ENCODE measurements at places on chromosomes 6 and 20.
A peak's percentile ranks its signal among the peaks of the same experiment; 100 is the strongest.

DNA sequence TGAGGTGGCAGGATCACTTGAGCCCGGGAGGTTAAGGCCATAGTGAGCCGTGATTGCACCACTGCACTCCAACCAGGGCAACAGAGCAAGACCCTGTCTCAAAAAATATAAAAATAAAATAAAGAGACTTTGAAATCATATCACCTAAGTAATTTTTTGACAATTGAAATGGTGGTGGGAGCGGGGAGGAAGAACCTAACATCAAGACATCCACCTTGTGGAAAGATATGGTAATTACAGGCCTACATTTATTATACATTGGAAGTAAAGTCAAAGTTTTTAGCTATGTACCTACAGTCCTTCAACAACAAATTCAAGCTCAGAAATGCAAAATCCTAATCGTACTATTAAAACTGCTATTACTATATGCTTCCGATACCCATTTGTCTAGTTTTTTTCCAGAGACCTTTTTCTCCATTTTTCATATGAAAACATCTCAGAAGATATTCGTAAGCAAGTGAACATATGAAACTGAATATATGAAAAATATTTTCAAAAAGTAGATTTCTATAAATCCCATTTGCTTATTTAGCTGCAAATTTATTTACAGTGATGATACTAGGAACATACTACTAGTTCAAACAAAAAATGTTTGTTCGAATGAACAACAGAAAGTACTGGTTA, 83.3 kb downstream of the SYCP2 start:
- DNase-seq = no peak

- no peak for DNase-seq
These were observed 81.9 kb downstream of the GINS1 start for GRCh38 chr20:25489221-25489871.

DNA sequence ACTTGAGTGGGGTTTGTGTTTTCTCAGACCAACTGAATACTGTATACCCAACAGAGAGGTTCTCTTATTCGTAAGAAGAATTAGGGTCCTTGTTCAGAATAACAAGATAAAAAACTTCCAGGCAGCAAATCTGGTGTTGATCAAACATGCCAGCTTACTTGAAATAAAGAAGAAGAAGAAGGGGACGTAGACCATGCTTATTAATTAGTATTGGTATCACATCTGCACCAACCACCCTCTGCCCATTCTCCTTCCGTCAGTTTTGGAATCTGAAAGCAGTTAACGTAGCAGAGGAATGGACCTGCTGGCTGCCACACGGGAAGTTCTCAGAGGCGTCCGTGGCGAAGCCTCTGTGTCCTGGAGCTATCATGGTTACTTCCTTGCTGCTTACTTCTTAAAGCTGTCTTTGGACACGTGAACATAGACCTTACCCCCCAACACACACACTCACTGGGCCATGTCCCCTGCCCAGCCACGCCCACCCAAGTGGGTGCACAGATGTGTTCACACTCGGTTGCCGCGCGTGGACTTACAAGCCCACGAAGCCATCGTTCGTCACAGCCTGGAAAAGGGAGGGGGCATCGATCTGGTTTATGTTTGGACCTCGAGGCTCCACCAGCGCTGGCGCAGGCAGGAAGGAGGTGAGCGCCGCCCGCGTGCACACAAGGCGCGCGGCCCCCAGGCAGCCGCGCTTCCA, 4.1 kb upstream of the DLL1 start:
- DNase-seq = no peak

DNA sequence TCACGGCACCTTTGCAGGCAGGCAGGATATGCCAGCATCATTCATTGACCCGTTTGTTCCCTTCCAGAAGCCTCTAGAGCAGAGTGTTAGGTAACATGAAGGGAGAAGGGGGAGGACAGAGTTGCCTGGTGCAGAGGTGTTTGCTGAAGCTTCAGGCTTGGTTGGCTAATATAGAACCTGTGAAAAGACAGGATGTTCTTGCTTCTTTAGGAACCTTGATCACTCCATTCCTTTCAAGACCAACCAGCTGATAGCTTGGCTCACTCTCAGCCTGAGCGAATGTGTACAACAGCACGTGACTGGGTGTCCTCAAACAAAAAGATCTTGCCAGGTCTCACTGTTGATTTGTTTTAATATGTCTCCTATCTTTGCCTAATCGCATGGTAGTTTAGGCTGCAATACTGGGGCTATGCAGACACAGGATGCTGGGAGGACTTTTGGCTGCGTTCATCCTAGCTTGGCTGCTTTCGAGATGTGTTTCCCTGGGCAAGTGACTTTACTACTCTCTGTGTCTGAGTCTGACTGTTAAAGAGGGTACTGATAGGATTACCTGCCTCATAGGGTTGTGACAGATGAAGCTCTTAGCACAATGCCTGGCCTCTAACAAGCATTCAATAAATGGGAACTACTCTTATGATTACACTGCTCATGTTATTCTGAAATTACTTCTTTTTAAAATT, 16.0 kb downstream of the SHLD1 start:
- DNase-seq = no peak

DNA sequence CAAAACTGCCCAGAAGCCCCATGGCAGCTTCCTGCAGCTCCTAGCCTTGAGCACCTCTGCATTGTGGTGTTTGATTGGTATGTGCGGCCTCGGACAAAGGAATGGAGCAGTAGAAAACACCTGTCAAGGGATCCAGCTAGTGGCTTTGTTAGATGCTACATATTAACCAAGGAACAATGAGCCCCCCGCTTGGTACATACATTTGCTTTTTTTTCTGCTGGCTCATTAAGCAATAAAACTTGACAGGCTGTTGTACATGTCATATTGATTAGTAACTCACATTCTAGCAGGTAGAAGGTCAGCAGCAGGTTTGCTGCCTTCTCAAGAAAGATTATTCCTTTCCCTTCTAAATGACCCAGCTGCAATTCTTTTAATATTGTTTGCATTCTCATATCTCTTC, 937 bp downstream of the SPACA1 start:
- DNase-seq = no peak

GRCh38 chr6:155084431-155085123, 89.5 kb downstream of the TIAM2 start:
- DNase-seq = no peak

- DNase-seq = no peak
These were observed 95.9 kb upstream of the PLEKHG1 start for GRCh38 chr6:150503586-150504339.

- DNase-seq = no peak
These were observed 182.1 kb upstream of the EXOC2 start for GRCh38 chr6:875012-875411.

DNA sequence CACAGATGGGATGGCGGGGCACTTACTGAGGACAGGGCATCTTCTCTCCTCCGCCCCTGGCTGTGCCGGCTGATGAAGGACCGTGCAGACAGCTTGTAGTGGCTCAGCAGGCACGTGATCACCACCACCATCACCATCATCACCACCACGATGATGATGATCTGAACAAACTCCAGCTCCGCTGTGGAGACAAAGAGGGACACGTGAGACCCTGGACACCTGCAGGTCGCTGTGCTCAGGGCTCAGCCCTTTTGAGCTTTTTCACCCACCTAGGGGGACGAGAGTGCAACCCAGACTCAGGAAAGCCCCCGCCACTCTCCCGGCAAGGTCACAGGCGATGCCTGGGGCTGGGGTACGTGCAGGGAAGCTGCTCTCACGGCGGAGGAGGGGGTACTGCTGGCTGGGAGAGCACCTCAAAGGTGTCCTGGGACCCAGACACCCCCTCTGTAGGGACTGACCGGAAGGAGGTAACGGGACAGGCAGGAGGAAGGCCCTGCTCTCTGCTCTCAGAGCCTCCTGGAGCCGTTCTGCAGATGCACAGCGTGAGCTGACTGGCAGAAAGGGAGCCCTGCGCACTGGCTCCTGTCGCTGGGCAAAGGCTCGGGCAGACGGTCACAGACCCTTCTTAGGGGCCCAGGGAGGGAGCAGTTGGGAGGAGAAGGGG, 39.4 kb upstream of the ZBP1 start:
- DNase-seq = peak; percentile 1

DNA sequence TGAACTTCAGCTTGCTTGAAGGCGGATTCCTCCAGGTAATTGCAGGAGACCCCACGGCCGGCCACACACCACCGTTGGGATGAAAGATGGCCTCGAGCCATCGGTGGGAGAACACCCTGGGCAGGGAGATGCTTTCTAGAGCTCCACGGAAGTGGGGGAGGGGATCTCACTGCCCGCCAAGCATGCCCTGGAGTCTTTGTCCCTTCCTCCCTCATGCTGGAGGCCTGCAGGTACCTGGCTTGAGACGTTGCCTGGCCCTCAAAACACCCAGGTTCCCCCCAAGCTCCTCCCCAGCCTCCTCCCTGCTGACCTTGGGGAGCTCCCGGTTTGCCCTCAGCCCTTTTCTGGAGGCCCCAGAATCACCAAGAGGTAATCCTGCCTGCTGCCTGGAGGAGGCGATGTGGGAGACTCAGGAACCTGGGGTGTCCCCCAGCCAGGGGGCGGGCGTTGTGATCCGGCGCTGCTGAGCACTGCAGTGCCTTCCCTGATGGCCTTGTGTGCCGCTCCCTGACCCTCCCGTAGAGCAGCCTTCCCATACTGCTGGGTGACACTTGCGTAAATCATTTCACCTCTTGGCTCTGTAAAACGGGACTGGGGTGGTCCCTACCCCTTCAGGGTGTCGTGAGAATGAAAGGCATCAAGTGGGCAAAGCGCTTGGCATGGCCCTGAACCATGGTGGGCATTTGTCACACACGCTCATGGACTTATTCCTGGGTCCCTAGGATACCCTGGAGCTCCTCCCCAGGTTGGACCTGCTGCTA, 91.4 kb downstream of the CEBPB start:
- no peak for DNase-seq

GRCh38 chr20:38392356-38392755, 42.8 kb downstream of the SNHG17 start:
- DNase-seq = no peak

DNA sequence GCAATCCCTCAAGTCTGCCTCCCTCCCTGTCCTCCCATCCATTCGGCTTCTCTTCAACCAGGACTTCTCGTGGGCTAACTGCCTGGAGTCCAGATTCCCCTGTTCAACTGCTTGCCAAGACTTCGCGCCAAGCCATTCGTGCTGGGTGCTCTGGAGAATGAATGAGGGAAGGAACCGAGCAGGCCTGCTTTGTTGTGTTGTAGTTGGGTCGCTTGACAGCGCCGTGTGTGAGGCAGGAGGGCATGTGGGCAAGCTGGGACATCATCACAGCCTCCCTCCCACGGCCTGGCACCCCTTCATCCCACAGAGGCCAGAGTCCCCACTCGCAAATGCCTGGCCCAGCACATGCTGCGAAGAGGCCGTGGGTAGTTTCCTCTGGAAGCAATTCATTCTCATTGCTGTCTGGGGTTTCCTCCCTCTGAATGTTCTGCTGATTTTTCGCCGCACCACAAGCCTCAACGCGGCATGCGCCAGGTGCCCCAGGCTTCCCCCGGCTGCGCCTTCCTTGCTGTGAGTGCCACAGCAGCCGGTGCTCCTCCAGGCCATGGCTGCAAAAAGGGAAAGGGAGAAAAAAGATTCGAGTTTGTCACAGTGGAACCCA, 336.0 kb downstream of the QKI start:
- DNase-seq = no peak

GRCh38 chr6:78593898-78594667, 273.3 kb upstream of the IRAK1BP1 start:
- DNase-seq = no peak

GRCh38 chr6:92586236-92586977, 833.0 kb downstream of the EPHA7 start:
- no peak for DNase-seq
